ENCODE measurements at places on chromosomes 6 and 20. TPM values are rescaled to one million over a fixed set of nuclear protein-coding genes. Genes with fewer than 3 reads are reported as not detected.

DNA sequence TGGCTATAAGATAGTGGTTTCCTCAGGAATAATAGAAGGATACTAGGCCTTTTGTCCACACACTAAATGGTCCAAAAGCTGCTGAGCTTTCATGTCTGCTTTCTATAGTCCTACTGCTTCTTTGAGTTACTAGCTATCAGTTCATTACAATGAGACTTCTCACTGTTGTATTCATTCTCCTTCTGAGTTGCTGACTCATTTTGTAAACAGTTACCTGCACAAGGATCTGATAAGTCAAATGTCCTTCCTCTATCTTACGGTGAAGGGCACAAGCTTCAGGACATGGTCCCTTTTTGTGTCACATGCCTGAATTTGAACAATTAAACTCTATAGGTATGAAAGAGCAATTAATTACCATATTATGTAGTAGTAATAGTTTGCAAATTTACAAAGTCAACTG lies 90.5 kb downstream of the MAN1A1 start:
- DNase-seq, result no peak

Gene MAPK13
- total RNA-seq, result 40.5 TPM

Gene ZNF341
- total RNA-seq, result 5.1 TPM

GRCh38 chr6:118377711-118378414 lies 170.2 kb upstream of the PLN start:
- DNase-seq, result no peak

Gene ENPP4
- 9.0 TPM for total RNA-seq

DNA sequence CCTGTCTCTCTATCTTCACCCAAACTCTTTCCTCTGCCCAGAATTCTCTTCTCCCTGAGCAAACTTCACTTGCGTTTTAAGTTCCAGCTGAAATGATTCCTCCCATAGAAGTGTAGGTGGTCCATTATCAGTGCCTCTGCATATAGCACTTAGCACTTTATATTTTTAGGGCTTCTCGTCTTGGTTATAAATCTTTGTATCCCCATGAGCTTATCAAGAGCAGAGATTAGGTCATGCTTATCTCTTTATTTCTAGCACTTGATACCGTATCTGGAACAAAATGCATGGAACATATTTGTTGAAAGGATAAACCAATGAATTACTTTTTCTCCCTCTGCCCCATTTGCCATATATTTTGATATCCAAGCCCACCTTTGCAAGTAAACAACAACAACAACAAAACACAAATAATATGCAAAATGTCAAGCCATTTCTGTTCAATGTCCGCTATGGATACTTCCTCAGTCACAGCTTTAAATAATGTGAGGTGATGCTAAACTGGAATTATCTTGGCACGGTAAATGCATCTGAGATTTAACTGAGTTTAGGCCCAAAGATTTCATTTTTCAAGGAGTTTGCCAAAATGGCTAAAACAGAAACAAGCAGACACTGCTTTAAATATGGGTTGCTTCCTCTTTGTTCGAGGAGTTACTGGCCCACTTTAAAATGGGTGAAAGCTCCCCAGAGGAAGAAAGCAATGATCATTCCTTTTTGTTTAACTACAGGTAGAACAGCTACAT lies 106.2 kb upstream of the STMND1 start:
- DNase-seq, result no peak
